ENCODE measurements at places on chromosomes 7 and 10.
A peak's percentile ranks its signal among the peaks of the same experiment; 100 is the strongest.

GRCh38 chr10:3620818-3621217 is 164.2 kb downstream of the KLF6 start:
- DNase-seq, result no peak

GRCh38 chr10:133529576-133529946 is 2.4 kb downstream of the CYP2E1 start:
- no peak for DNase-seq

DNA sequence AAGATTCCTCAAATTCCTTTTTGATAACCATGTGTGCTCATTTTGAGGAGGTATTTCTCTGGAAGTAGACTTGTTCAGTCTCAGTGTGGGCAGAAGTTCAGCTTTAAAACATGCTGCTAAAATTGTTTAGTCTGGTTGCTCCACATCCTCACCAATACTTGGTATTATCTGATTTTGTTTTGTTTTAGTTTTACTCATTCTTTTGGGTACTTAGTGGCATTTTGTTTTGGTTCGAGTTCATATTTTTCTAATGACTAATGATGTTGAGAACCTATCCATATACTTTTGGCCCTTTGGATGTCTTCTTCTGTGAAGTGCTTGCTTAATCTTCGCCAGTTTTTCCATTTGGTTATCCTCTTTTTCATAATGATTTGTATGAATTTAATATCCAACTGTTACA is 694.2 kb upstream of the FZD8 start:
- no peak for DNase-seq

DNA sequence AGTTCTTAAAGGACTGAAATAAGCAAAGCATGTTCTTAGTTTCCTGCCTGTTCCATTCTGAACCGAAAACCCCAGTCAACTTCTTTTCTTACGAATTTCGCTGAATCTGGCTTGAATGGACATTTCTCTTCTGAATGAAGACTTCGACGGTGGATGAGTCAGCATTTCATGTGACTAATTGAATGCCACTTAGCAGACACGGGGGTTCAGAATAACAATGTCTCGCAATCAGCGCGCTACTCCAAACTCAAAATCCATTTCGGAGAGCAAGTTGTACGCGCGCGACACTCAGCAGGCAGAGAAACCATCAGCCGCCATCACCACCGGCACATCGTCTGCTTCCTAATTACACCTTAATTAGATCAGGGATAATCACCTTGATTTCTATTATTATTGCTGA is 239.0 kb upstream of the KLF6 start:
- no peak for DNase-seq

DNA sequence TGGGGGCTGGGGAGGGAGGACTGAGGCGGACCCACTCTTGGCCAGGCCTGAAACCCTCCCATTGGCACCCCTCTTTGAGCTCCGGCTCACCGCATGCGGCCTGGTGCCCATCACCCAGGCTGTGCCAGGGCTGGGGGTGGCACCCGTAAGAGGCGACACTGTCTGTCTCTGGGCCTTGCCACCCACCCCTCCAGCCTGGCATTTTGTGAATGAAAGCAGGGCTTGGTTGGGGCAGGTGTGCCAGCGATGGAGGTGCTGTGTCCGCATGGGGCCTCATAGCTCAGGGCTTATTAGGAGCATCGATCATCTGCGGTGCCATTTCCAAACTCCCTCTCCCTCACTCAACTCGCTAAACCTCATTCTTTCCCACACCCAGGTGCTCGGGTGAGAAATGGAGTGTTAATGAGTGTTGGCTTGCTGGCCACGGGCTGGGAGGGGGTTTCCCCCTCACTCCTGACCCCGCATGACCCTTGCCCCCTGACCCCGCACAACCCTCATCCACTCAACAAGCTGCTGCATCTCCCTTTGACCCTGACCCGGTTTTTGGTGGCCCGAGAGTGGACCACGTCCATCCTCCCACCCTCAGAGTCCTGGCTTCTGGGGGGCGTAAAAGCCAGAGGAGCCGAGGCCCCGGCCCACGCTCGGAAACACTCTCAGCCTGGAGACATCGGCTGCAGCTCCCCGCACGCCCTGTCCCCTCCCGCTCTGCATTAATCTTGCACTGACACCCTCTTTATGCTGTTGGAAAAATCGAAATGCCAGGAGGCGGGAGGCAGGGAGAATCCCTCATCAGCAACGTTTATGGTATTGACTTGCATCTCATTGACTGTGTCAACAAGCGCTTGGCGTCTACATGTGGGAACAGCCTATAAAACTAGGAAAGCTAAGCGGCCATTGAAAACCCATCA is 161.2 kb downstream of the DNAJB6 start:
- DNase-seq, result peak; percentile 51

DNA sequence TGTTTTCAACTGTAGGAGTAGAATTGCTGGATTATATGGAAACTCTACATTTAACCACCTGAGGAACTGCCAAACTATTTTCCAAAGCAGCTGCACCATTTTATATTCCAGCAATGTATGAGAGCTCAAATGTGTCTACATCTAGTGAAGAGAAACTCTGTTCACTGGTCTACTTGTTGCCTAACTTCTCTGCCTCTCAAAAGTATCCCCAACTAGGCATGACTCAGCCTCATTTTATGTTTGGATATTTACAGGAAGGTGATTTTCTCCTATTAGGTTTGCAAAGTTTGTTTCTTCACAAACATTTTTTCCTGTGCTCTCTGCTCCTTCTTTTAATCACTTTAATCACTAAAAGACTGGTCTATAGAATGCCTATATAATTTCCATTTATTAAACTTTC is 37.1 kb upstream of the SRI start:
- no peak for DNase-seq

GRCh38 chr7:84841809-84842208 is 345.0 kb downstream of the SEMA3D start:
- no peak for DNase-seq

DNA sequence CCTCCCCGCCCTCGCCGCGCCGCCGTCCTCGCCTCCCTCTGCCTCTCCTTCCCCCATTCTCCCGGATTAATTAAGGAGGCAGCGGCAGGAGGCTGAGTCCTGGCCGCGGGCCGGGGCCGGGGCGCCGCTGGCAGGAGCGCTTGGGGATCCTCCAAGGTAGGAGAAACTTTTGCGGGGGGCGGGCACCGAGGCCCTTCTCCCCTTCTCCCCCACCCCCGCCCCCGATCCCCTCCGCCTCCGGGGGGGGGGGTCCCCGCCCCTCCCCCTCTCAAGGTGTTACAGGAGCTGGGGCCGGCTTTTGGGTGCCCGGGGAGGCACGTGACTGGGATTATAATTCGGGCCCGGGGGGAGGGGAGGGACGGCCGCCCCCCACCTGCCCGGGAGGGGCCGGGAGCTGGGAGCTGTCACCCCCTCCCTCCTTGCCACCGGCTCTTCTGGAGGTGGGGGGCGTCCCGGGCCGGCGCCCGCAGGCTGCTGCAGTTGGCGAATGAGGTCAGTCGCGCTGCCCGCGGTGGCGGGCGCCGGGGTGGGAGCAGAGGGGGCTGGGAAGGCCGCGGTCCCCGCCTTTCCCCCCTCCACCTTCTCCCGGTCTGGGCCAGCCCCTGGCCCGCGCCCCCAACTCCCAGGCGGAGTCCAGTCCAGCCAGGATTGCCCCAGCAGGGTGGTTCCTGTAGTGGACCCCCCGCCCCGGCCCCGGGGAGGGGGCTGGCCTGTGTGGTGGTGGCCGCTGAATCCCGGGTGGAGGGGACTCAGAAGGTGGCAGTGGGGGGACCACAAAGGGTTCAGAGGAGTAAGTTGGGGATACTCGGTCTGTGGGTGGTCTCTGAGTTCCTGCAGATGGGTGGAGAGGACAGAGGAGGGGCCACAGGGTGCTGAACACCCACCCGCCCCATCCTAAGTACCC is 567 bp downstream of the GTF2IRD1 start:
- no peak for DNase-seq

DNA sequence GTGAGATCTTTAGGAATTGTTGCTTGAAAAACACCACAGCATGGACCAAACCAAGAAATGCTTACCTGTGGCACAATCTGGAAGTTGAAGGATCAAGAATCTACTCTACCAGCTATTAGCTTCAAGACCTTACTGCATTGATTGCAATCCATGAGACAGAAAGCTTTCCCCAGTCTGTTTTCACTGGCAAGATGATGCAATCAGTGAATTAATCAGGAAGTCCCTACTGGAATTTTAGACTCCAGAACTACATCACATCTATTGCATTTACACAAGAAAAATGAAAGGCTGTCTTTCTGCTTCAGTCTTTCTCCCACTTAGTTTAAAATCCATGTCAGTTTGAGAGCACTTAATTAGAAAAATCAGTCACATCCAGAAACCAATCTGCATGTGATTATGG is 191.7 kb downstream of the TFEC start:
- no peak for DNase-seq

DNA sequence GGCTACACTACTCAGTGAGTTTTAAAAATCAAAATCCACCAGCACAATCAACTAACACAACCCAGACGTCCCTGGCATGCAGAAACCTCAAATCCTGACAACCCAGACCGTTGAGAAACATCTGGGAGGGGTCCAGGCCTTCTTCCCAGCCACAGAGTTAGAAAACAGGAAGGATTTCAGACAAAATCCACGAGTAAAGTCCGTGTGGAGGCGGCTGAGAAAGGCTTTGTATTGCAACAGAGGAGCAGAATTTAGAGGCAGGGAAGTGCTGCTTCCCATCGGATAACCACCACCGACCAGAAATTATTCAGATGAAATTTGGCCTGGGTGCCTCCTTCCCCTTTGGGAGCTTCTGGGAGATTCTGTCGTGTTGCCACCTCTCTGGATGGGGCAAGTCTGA is 61.5 kb downstream of the TNS3 start:
- no peak for DNase-seq

GRCh38 chr7:149637911-149638565 is 135.3 kb downstream of the ZNF467 start:
- peak; percentile 24 for DNase-seq

DNA sequence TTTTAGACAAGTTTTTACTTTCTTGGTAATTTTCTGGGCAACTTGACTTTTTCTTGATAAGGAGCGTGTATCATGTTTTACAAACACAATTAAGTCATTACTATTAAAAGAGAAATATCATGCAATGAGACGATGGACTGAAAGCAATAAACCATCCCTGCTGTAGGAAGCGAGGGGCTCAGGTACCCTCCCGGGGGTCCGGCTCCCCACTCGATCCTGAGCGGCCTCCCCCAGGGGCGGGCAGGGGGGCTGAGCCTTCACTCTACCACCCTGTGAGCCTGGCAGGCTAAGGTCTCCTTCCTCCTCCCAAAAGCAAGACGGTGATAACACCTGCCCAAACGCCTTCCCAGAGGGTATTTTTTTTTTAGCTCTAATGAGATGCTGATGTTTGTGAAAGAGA is 51.8 kb upstream of the ADGRA1 start:
- no peak for DNase-seq

DNA sequence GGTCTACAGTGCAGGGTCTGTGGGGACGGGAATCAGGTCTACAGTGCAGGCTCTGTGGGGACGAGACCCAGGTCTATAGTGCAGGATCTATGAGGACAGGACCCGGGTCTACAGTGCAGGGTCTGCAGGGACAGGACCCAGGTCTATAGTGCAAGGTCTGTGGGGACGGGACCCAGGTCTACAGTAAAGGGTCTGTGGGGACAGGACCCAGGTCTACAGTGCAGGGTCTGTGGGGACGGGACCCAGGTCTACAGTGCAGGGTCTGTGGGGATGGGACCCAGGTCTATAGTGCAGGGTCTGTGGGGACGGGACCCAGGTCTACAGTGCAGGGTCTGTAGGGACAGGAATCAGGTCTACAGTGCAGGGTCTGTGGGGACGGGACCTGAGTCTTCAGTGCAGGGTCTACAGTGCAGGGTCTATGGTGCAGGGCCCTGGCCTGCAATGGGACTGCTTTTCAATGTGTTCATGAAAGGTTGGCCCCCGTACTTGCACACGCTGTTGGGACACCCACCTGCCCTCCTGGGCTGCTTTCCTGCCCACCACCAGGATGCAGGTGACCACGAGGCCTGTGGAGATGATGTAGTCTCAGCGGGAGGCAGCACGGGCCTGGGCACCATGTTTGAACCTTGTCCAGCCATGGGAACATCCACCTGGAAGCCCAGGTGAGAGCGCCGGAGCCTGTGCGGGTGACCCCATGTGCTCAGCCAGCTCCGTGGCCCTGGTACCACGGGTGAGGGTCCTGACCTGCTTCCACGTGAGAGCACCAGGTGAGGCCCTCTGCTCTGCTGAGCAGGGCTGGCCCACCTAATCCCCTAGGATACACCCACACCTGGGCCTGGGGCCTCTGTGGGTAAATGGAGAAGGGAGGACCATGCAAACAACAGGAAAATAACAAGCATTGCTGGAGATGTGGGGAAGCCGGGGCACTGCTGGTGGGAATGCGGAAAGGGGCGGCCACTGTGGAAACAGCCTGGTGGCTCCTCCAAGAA is 91.4 kb upstream of the DIP2C start:
- DNase-seq, result no peak

DNA sequence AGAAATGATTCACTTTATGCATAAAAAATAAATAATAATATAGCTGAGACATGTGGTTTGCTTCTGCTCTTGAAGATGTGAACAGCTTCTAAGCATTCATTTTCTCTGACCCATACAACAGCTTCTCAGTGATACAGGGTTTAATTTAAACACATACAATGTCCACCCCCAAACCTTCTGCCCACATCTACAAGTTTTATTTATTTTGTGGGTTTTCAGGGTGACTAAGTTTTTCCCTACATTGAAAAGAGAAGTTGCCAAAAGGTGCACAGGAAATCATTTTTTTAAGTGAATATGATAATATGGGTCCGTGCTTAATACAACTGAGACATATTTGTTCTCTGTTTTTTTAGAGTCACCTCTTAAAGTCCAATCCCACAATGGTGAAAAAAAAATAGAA is 17.2 kb downstream of the INHBA start:
- no peak for DNase-seq

- no peak for DNase-seq
Observed at GRCh38 chr10:61635932-61636331, 26.8 kb upstream of the CABCOCO1 start.

GRCh38 chr7:78265486-78265885 is 466.9 kb downstream of the PHTF2 start:
- DNase-seq, result no peak

DNA sequence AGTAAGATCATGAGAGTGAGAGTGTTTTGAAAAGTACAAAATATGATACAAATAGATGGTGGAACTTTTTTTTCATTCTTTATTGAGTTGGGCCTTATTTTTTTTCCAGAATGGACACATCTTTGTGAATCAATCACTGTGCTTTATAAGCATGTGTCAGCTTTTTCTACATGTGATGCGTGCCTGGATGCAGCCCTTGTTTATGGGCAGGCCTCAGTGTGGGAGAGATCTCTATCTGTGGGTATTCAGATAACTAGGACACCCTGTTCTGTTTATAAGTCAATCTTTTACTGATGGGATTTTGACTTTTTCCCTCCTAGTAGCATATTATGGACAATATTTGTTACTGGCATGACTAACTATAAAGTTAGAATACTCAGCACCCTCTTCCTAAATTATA is 42.9 kb upstream of the IKZF1 start:
- DNase-seq, result no peak

GRCh38 chr7:12518920-12519681 is 51.4 kb upstream of the SCIN start:
- no peak for DNase-seq

- no peak for DNase-seq
Observed at GRCh38 chr10:120541984-120542383, 85.0 kb downstream of the PLPP4 start.
